ENCODE measurements at places on chromosomes 2 and 18. TPM values are rescaled to one million over a fixed set of nuclear protein-coding genes. Genes with fewer than 3 reads are reported as not detected.

DNA sequence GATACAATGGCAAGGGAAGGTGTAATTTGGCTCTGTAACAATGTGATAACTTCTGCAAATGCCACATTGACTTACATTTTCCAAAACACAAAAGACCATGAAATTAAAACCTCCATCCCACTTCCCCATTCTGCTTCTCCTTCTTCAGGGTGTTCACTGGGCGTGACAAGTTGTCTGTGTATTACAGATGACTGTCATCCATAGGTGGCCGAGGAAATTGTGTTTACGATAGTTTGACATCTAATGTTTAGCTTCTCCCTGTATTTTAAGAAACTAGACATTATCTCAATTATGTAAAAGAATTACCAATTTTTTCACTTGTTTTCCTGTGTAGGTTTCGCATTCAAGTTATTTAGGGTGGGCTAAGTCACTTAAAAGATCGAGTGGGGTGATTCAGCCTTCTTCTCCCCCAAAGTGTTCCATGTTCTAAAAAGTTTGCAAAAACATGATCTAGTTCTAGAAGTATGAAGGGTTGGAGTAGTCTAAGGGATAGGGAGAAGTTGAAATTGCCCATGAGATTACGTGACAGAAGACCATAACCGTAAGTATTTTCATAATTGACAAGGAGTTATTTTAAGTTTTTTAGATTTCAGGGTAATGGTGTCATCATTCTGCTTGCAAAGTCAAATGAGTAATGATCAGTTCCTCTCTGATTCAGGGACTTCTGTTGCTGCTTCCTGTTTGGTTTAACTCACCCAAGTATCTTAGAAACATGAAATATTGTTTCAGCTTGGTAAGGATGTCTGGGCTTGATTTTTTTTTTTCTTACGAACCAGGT lies 25.2 kb upstream of the CYTIP start:
- no peak for DNase-seq

- DNase-seq = no peak
Observed at GRCh38 chr2:174717916-174718315, 46.4 kb downstream of the CHRNA1 start.

DNA sequence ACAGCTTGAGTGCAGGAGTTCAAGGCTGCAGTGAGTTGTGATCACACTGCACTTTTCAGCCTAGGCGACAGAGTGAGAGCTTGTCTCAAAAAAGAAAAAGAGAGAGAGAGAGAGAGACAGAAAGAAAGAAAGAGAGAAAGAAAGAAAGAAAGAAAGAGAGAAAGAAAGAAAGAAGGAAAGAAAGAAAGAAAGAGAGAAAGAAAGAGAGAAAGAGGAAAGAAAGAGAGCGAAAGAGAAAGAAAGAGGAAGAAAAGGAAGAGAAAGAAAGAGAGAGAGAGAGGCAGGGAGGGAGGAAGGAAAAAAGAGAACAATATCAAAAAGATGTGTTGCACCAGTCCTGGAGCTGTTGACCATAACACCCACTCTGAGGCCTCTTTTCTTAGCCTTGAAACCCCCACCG lies 89.8 kb upstream of the MBOAT2 start:
- no peak for DNase-seq

DNA sequence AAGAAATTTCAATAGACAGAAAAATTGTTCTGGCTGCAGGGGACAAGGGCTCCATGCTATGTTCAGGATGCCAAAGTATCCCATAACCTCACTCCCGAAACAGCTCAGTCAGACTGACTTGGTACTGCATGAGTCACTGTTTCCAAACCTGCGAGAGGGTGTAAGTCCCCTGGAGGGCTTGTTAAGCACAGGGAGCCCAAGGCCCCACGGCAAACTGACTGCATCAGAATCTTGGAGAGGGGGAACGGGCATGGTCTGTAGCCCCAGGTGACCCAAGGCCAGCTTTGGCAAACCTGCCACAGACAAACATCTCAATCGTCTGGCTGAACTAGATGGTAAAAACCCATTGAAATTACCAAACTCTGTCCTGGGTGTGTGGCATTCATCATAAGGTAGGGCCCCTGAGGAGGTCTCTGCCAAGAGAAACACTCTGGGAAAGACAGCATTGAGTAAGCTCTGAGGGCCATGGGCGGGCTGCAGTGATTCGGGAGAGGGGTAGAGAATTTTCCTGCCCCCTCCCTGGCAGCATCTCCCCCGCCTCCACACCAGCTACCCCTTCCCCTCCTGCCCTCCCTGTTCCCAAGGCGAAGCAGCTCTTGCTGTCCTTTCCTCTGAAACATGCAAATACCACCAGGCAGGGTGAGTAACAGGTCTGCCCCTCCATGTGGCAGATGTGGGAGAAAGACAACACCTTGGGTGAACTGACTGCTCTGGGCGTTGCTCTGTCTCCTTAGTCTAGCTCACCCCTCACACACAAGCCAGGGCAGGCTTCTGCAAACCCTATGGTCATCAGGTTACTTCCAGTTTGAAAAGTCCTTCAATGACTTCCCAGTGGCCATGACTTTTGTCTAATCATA lies 274.7 kb upstream of the SIX2 start:
- no peak for DNase-seq

- no peak for DNase-seq
Observed at GRCh38 chr2:193668557-193669323, 1474.0 kb upstream of the TMEFF2 start.

DNA sequence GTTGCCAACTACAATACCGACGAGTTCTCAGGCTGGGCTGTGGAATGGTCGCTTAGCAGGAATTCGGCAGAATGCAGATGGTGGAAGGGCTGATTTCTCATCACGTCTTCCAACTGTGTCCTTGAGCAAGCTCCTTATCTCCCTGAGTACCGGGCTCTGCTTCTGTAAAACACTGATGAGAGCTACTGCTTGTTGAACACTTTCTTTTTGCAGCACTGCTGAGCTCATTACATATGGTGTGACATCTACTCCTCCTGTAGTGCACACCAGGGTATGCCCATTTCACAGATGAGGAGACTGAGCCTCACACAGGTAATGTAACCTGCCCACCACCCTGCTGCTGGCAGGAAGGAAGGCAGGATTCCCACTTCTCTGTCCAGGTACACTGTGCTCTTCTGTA lies 8.3 kb downstream of the IL1R2 start:
- DNase-seq = no peak

- no peak for DNase-seq
Observed at GRCh38 chr18:47729356-47729755, 201.1 kb downstream of the SMAD2 start.

DNA sequence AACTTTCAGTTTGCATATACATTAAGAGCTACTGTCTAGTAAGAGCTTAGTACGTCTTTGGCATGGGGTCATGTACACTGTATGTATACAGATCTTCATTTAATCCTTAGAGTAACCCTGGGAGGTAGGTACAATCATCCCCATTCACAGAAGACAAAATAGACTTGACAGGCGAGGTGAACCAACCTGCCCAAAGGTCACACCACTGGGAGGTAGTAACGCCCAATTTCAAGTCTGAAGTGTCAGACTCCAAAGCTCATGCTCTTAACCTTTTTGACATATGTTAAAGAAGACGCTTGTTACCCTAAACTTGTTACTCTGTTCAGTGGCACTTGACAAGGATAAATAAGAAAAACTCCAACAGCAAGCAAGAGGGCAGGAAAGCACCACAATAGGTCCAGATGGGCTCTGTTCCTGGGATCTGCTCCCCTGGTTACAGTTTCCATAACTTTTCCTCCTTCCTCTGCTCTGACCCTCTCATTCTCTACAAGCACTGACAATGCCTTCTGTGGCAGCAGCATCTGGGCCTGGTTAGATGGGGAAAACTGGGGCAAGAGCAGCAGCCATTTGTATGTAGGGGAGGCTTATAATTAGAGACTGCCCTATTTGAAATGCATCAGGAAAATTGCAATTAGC lies 64.7 kb upstream of the SERTAD2 start:
- DNase-seq = no peak

- DNase-seq = no peak
Observed at GRCh38 chr2:17517481-17518211, 594 bp downstream of the RAD51AP2 start.

DNA sequence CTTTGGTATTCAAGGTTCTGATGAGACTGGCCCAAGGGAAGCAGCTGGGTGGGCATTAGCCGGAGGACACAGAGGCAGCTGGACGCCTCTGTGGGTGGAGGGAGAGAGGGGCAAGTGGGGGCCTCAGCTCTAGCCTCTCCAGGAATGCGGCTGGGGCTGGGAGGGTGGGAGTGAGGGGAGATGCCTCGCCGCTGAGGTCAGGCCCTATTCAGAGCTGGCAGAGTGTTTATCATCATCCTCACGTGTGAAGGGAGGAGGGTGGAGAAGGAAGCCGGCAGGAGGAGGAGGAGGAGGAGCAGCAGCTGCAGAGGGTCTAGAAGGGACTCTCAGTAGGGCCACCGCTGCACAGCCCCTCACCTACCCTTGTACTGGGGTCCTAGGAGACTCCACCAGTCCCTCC lies 43.1 kb downstream of the TNS1 start:
- DNase-seq = no peak

DNA sequence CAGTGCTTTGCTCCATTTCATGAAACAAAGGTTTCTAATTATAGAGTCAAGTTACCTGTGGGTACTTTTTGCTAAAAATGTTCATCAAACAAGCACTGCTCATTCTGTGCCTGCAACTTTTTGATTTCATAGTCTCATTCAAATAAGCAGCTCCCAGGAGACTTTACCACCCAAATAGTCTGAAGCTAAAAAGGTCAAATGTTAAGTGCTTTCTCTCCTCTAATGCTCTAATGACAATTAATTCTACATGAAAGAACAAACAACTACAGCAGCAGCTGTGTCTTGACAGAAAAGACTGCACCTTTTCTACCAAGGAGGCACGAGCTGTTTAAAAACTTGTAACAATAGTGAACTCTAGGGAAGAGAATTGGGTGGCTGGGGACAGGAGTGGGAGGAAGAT lies 65.3 kb downstream of the CCDC93 start:
- DNase-seq = no peak

SALL3 gene
- total RNA-seq = 7.6 TPM

RAX gene
- total RNA-seq = not detected

PKDCC gene
- total RNA-seq = 16.2 TPM

EPB41L5 gene
- total RNA-seq = 97.6 TPM

ACSL3 gene
- 255 TPM for total RNA-seq

CCDC148 gene
- total RNA-seq = 25.7 TPM

SERPINB13 gene
- total RNA-seq = not detected

EML6 gene
- 12.9 TPM for total RNA-seq

DSG4 gene
- total RNA-seq = not detected

LRRC30 gene
- total RNA-seq = not detected

MERTK gene
- total RNA-seq = 7.2 TPM

CTLA4 gene
- not detected for total RNA-seq

NEUROD1 gene
- total RNA-seq = 3.3 TPM
